Stimulated activated CD4-positive, alpha-beta T cell treated with anti-CD3 and anti-CD28 coated beads, Interleukin-1b, Interleukin-23, amount 100 ng/mL, for 24 hours (primary cell): ENCODE measurements at places on chromosomes 5 and 9.

GRCh38 chr5:171155621-171156020 is 153.4 kb upstream of the TLX3 start:
- no peak for DNase-seq

DNA sequence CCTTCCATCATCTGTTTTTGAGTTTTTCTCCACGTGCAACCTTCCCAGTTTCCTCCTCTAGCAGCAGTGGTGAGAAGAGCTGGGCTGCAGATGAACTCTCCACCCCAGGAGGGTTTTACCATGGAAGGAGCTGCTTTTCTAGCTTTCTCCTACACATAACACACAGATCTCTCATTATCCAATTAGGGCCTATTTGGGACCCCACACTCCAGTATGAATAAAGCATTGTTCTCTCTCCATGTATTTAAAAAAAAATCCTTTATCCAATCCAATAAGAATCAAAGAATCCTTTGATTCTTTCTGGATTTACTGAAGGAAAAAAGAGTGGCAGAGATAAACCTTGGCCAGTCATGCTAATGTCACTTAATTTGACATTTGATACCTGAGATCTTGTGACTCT is 31.6 kb upstream of the NAA35 start:
- DNase-seq, result no peak

DNA sequence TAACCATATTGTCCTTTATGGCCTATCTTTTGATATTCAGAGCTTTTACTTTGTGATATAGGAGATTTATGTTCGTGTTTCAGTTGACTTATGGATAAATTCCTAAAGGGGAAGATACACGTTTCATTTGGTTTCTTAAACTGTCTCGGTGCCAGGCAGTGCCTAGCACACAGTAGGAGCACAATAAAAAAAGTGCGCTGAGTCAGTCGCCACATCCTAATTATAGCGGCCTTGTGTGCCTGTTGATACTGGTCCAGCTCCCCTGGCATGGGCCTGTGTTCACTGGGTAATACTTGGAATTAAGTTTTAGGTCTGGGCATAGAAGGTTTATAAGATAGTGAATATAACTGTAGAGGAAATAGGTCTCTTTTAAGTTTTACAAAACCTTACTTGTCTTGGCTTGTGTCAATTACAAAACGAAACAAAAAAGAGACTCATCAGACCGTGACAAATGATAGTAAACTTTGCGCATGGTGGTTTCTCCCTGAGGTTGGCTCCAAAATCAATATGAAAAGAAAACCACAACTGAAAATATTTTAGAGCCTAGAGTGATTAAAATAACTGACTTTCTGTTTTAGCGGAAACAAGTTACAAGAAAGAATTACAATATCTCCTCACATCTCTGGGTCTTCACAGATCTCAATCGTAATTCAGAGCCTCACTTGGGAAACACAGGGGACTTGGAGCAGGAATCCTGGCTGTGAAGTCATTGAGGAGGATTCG is 84.8 kb downstream of the MVB12B start:
- DNase-seq, result no peak

- no peak for DNase-seq
These were observed 108.8 kb upstream of the LPAR1 start for GRCh38 chr9:111147041-111147440.

- DNase-seq, result no peak
These were observed 693.6 kb downstream of the PRELID2 start for GRCh38 chr5:145141534-145141933.

DNA sequence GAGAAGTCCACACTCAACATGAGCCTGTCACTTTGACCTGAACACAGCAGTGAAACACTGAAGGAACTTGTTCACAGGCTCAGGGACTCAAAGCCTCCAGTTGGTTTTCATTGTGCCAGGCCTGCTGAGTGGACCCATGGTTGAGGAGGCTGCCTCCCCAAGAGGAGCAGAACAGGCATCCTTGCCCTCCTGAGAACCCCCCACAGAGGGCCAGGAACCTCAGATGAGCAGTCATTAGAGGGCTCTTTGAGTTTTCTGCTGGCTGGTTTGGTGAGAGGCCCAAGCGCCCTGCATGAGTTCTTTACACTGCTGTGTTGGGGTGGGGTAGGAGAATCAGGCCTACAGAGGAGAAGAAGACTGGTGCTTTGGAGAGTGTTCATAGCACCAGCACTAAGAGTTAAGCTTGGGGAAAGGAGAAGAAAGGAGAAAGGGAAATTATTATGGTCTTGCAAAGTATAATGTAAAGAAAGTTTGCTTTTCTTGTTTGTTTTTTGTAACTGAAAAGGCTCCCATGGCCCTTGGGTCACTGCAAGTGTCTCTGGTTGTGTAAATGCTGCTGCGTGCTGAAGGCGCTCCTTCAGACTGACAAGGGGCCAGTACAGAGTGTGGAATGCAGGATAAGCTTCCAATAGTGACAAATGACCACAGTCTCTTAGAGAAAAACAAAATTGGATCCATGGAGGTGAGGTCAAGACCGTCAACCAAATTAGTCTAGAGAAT is 100.2 kb downstream of the PDE8B start:
- DNase-seq, result no peak

DNA sequence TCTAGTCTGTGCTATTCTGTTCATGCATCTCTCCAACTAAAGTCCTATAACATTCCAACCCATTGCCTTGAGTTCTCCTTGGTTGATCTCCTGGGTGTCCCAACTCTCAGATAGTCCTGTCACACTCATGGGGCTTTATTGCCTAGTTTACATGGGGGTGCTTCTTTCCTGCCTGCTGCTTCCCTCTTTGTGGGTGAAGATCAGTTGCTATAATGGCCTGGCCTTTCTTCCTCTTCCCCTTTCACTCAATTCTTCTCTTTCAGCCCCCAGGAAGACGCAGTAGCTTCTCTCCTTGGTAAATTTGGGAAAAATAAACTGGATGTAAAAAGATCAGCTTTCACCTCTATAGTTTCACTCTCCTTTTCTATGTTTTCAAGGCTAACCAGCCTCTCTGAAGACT is 66.5 kb downstream of the PTCD2 start:
- no peak for DNase-seq

- no peak for DNase-seq
These were observed 83.0 kb downstream of the NPR3 start for GRCh38 chr5:32794086-32794485.

- DNase-seq, result no peak
These were observed 245.7 kb downstream of the PSAT1 start for GRCh38 chr9:78542491-78543181.

GRCh38 chr5:143970159-143970558 is 158.2 kb downstream of the HMHB1 start:
- DNase-seq, result no peak

- no peak for DNase-seq
These were observed 1.1 kb upstream of the GNA14 start for GRCh38 chr9:77649109-77649812.

GRCh38 chr5:169157064-169157463 is 143.9 kb downstream of the SLIT3 start:
- no peak for DNase-seq
